GM12878 (cell line): ENCODE measurements at places on chromosomes 1 and 21. TPM values are rescaled to one million over a fixed set of nuclear protein-coding genes. Genes with fewer than 3 reads are reported as not detected.
A peak's percentile ranks its signal among the peaks of the same experiment; 100 is the strongest.

ZNF687 gene
- 30.9 and 34.1 TPM in 2 replicates for total RNA-seq

TDRD5 gene
- not detected in 2 replicates for total RNA-seq

DNA sequence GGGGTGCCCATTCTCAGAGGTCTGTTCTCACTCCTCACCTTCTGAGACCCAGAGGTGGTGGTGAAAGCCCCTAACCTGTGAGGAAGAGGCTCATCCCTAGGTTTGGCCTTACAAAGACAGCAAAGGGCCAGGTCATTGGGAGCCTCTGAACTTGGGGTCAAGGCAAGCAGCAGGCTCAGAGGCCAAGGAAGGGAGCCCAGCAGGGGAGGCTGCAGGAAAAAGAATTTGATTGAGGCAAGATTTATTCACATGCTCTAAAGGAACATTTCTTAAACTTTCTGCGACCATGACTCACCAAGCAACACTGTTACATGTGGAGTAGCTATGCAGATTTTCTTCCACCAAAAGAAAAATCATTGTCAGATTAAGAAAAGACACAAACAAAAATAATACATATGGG is 132.5 kb upstream of the SYT6 start:
- DNase-seq, result no peak

GRCh38 chr1:34087986-34088385 is 77.0 kb downstream of the CSMD2 start:
- DNase-seq, result no peak

- DNase-seq, result no peak
Measured at GRCh38 chr1:219050822-219051125, 122.9 kb upstream of the LYPLAL1 start.

DNA sequence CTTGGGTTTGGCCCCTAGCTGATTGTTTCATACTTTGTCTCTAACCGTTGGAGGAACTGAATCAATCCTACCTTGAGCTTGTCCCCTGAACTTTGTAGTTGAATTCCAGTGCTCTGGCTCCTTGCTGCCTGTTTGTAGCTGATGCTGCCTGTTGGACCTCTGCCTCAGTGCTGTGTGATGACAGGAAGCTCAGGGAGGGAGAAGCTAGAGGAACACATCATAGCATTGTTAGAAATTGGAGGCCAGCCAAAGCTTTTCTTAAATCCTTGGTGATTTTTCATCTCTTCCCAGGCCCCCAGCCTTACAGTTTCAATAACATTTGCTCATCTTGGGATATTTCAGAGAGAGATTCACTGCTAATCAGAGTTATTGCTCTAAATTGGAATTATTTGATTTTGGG is 34.0 kb downstream of the MACF1 start:
- DNase-seq, result no peak

DNA sequence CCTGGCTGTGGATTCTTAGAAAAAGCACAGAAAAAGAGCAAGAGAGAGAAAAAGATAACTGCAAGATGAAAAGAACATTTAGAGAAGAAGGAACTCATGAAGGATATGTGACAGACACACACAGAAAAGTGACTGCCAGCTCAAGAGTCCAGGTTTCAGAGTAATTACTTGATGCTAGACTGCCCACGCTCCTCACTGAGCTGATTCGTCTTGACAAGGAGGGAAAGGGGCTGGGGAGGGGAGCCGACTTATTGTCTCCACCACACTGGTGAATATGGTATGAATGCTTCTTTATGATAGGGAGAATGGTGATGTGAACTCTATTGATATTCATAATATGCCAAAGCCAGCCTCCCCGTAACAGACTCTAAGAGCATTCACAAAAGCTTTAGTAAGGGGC is 140.4 kb downstream of the BRINP2 start:
- no peak for DNase-seq

DNA sequence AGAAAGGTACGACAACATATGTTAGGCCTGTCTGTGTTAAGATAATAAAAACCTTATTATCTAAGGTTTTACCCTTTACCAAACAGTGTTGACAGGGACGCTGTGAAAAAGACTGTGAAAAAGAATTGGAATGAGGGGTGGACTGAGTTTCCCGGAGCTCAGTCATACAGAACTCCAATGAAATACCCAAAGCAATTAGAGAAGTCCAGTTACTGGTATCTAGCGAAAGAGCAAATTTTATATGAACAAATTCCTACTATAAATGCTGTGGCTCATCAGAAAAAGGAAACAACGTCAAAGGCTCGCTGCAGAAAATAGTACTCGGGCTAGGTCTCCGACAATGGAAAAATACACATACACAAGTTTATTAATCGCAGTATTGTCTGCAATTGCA is 708 bp upstream of the RBBP5 start:
- no peak for DNase-seq

- no peak for DNase-seq
Measured at GRCh38 chr21:35635261-35635660, 425.1 kb downstream of the SETD4 start.

DNA sequence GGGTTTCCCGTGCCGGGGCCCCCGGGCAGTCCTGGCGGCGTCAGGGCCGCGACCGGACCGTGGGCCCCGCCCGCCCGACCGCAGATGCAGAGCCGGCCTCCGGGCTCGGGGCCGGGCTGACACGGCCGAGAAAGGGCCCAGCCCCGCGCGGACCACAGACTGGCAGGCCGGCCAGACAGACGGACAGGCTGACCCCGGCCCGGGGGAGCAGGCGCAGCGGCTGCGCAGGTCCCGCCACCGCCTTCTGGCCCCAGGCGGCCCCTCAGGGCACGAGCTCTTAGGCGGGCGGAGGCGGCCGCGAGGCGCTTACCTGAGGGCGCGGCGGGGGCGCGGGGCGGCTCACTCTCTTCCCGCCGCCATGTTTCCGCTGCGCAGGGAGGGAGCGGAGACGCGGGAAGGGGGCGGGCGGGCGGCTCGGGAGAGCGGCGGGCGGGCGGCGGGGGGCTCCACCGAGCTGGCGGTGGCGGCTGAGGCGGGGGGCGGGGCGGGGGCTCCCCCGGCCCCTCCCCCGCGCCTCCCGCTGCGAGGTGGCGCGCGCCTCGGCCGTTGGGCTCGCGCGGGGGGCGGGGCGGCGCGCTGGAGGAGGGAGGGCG is at the start of gene SCMH1:
Gene SCMH1, minus strand, starts transcription at position 558 of the 593 bp plus-strand sequence. CDS start 56,173 bp downstream, outside the sequence.
- DNase-seq, result no peak

CEP104 gene
- 34.8 and 35.5 TPM in 2 replicates for total RNA-seq

GRCh38 chr1:119374208-119374874 is 5.8 kb downstream of the HAO2 start:
- no peak for DNase-seq

GRCh38 chr1:20183035-20183434 is 2.9 kb upstream of the UBXN10 start:
- no peak for DNase-seq

GJB5 gene
- not detected in 2 replicates for total RNA-seq

DNA sequence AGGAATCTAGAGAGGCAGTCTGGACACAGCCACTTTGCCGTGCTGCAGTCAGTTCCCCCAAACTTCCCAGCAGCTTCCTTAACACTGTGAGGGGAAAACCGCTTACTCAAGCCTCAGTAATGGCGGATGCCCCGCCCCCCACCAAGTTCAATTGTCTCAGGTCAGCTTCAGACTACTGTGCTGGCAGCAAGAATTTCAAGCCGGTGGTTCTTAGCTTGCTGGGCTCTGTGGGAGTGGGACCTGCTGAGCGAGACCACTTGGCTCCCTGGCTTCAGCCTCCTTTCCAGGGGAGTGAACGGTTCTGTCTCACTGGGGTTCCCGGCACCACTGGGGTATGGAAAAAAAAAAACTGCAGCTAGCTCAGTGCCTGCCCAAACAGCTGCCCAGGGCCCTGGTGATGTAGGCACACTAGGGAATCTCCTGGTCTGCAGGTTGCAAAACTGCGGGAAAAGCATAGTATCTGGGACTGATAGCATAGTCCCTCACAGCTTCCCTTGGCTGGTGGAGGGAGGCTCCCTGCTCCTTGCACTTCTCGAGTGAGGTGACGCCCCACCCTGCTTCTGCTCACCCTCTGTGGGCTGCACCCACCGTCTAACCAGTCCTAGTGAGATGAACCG is 23.7 kb upstream of the HFM1 start:
- no peak for DNase-seq

DNA sequence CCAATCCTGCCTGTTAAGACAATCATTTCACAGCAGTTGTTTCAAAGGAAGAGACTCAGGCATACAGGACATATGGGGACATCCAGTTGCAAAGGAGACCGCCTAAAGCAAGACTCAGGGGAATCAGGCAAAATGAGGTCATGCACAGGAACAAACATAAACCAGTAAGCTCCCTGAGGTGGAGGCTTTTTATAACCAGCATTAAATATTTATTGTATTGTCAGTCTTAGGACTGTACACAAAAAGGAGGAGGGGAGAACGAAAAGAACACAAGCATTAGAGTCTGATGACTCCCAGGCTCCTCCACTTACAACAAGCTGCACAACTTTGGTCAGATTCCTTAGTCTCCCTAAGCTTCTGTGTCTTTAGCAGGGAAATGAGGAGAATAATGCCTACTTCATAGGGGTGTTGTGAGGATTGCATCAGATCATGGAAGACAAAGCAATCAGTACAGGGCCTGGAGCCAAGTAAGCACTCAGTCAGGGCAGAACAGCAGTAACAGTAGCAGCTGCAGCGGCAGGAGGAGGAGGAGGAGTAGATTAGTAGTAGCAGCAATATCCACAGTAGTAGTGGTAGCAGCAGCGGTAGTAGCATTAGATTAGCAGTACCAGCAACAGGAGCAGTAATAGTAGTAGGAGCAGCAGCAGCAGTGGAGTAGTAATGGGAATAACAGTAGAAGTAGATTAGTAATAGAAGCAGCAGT is 54.2 kb upstream of the SPATA6 start:
- DNase-seq, result no peak

DNA sequence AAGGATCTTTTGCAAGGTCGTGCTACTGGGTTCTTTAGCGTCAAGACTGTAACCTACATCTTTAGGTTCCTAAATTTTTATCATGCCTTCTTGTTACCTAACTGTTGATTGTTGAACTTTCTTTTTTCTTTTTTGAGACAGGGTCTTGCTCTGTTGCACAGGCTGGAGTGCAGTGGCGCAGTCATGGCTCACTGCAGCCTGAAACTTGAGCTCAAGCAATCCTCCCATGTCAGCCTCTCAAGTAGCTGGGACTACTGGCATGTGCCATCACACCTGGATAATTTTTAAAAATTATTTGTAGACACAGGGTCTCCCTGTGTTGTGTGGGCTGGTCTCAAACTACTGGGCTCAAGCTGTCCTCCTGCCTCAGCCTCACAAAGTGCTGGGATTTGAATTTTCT is 52.9 kb downstream of the NFIA start:
- no peak for DNase-seq

- no peak for DNase-seq
Measured at GRCh38 chr1:200058341-200058740, 30.8 kb downstream of the NR5A2 start.

DNA sequence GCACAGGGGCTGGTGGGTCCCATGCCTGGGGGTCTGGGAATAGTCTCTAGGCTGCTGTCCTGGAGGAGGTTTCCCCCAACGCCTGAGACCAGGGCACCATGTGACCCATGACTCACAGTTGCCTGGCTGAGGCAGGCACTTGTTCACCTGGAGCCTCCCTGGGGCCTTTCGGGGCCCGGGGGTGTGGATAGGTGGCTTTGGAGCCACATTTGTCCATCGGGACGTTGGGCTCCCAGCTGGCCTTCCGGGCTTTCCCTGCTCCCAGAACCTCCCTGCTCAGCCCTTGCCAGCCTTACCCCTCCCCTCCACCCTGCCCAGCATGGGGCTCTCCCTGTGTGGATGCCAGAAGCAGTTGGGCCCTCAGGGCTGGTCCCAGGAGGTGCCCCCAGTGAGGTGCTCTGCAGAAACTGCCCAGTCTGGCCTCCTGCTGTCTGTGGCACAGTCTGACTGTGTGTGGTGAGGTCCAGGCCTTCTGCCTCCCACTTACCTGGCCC is 14.2 kb downstream of the COL6A1 start:
- DNase-seq, result no peak

DNA sequence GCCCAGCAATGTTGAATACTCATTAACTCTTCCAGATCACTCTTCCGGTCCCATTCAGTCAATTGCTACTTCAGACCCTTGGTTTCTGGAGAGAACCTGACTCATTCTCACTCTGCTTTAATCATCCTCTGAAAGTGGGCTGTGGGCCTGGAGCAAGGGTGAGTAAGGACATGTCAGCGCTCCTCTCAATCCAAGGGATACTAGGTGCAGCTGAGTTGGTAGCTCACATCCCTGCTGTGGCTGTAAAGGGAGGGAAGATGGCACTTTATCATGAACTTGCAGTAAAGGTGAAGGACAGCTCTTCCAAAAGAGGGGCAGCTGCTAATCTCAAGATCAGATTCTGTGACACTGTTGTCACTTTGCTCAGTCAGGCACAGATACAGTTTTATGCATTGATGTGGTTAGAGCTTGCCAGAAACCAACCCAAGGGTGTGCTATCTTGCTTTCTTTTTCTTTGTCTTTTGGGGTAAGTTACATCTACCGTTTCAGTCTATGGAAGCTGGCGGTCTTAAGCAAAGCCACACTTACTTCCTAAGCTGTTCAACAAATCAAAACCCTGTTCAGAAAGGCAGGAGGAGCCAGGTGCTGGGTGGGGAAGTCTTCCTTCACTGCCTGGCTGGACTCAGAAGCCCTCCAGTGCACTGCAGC is 26.5 kb upstream of the NTPCR start:
- DNase-seq, result peak; percentile 39

DNA sequence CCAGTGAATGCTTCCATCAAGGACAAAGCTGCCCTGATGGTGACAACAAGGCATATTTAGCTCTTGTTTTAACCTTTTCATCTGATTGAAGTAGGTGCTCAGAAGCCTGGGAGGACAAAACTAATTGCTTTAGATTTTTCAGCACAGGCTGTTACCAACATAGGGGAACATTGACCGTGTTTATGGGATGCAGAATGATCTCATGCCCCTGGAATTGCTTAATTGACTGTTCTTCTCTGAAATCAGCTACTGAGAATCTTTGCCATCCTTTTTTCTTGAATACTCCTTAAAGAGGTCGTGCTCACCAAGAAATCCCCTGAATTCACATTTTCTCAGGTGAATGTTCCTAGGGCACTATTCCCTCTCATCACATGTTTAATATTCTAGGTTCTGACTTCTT is 95.9 kb upstream of the CCDC190 start:
- DNase-seq, result no peak

- DNase-seq, result no peak
Measured at GRCh38 chr1:225747566-225747965, 30.1 kb upstream of the SRP9 start.

F13B gene
- total RNA-seq, result not detected in 2 replicates

CNKSR1 gene
- 1.1 TPM in 2 replicates for total RNA-seq

TMEM61 gene
- total RNA-seq, result not detected in 2 replicates

- DNase-seq, result no peak
Measured at GRCh38 chr21:34882719-34883131, 166.4 kb downstream of the RUNX1 start.

OR2T29 gene
- 3.4 and 4.6 TPM in 2 replicates for total RNA-seq

- DNase-seq, result no peak
Measured at GRCh38 chr1:209544098-209544497, 39.4 kb upstream of the CAMK1G start.

KCNJ6 gene
- not detected in 2 replicates for total RNA-seq
